ENCODE measurements at places on chromosomes 4 and X. TPM values are rescaled to one million over a fixed set of nuclear protein-coding genes. Genes with fewer than 3 reads are reported as not detected.
A peak's percentile ranks its signal among the peaks of the same experiment; 100 is the strongest.

- no peak overlapping the region for H3K4me3 ChIP-seq
- no peaks in the 10 kb centered on the region for H3K36me3 ChIP-seq
- peaks cover 8% of the 10 kb centered on the region for H3K4me1 ChIP-seq
Observed at GRCh38 chr4:145345401-145345800, 136.3 kb upstream of the SMAD1 start.

DNA sequence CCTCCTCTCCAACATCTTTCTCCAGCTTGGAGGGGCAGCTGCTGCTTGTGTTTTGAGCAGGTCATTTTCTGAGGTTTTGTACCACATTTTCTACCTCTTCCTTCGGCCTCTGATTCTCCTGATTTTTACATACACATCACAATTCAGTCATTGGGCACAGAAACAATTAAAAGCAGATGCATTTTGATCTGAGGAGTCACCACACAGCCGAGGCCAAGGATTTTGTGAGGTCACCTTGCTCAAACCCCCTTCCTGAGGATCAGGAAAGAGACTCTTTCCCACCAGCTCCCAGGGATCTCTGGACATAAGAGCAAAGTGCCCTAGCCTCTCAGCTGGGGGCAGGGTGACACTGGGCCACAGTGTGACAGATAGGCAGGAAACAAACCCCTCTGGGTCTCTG is 5.4 kb upstream of the FATE1 start:
- no peak overlapping the region for H3K4me3 ChIP-seq
- no peak for DNase-seq
- H3K4me1 ChIP-seq: no peaks in the 10 kb centered on the region
- peaks cover 3% of the 10 kb centered on the region for H3K27me3 ChIP-seq
- H3K36me3 ChIP-seq: no peaks in the 10 kb centered on the region

DNA sequence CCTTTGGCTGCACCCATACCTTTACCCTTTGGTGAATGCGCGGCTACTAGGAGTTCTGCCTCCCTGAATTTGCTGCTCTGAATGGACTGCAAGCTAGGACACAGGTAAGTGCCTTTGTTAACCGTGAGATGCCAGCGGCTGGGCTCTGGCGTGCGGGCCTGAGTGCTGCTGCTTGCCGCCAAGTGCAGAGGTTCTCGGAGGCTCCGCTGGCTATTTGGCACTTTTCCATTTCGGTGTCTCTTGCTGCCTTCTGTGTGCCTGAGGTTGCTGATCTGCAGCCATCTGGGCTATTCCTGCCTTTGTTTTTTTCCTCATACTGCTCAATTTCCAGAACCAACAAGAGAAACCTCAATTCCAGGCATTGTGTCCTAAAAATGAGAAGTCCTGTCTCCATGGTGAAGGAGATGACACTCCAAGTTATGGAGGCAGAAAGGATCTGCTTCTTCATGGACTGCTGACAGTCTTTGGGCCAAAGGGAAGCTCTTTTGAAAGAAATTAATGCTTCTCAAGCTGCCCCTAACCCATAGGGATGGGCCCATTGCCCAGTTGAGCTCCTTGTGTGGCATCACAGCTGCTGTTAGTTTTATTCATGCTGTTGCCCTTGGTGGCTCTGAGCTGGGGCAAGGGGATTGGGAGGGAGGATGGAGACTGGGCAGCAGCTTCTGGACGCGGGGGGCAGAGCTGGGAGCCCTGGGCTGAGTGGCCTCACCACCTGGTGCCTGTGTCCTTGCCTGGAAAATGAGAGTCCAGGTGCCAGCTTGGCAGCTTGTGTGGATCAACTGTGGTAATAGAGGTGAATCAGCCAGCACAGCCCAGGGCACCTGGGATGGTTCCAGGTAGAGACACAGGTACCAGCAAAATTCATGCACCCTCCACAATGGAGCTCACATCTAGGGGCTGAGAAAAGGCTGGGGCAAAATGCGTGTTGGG is 3.8 kb upstream of the TBC1D14 start:
- H3K27me3 ChIP-seq: no peaks in the 10 kb centered on the region
- peaks cover 18% of the 10 kb centered on the region for H3K4me1 ChIP-seq
- H3K4me3 ChIP-seq: no peak overlapping the region
- DNase-seq: no peak
- H3K27ac ChIP-seq: no peak overlapping the region
- no peaks in the 10 kb centered on the region for H3K36me3 ChIP-seq

Gene CYTL1
- total RNA-seq: not detected

- H3K36me3 ChIP-seq: no peaks in the 10 kb centered on the region
- peaks cover 5% of the 10 kb centered on the region for H3K4me1 ChIP-seq
- peak overlapping the region; percentile 91 for H3K27ac ChIP-seq
- DNase-seq: no peak
- no peaks in the 10 kb centered on the region for H3K27me3 ChIP-seq
- peak overlapping the region; percentile 71 for H3K4me3 ChIP-seq
Observed at GRCh38 chrX:47234583-47234982, 1.8 kb downstream of the USP11 start.

GRCh38 chrX:44903830-44904530 is 31.0 kb downstream of the KDM6A start:
- H3K4me3 ChIP-seq: no peak overlapping the region
- H3K4me1 ChIP-seq: peaks cover 73% of the 10 kb centered on the region
- DNase-seq: no peak
- no peaks in the 10 kb centered on the region for H3K27me3 ChIP-seq
- H3K36me3 ChIP-seq: no peaks in the 10 kb centered on the region
- no peak overlapping the region for H3K27ac ChIP-seq

All from psoas muscle (tissue), 8 donors.